ENCODE measurements at places on chromosomes 16 and 17.

DNA sequence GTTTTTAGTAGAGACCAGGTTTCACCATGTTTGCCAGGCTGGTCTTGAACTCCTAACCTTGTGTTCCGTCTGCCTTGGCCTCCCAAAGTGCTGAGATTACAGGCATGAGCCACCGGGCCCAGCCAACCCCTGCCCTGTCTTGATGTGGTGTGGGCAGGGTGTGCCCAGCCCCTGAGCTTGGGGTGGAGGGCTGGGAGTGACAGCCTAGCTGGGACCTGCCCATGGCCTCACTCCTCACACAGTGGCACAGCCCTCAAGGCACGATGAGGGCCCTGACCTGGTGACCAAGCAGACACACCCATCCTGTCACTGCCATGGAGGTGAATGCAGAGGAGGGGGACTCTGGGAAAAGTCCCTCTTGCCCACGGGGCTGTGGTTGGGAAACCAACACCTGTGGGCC, 3.0 kb downstream of the IL32 start:
- DNase-seq = no peak

GRCh38 chr16:4407543-4408322, 8.7 kb downstream of the CORO7 start:
- DNase-seq = no peak

GRCh38 chr16:53789137-53789536, 85.2 kb downstream of the FTO start:
- DNase-seq = peak; percentile 83

- no peak for DNase-seq
These were observed 86.3 kb upstream of the GOT2 start for GRCh38 chr16:58820411-58820810.

GRCh38 chr17:57001541-57001940, 23.6 kb downstream of the SCPEP1 start:
- no peak for DNase-seq

GRCh38 chr17:77223642-77224420, 83.1 kb downstream of the SEC14L1 start:
- no peak for DNase-seq

- DNase-seq = no peak
These were observed 40.6 kb downstream of the LGALS9 start for GRCh38 chr17:27671591-27671910.

GRCh38 chr17:17789828-17790636, 46.8 kb downstream of the SREBF1 start:
- no peak for DNase-seq

GRCh38 chr16:85436636-85437165, 176.4 kb upstream of the GSE1 start:
- DNase-seq = peak; percentile 32

GRCh38 chr16:31071861-31072260, 2.2 kb downstream of the ZNF668 start:
- peak; percentile 69 for DNase-seq

DNA sequence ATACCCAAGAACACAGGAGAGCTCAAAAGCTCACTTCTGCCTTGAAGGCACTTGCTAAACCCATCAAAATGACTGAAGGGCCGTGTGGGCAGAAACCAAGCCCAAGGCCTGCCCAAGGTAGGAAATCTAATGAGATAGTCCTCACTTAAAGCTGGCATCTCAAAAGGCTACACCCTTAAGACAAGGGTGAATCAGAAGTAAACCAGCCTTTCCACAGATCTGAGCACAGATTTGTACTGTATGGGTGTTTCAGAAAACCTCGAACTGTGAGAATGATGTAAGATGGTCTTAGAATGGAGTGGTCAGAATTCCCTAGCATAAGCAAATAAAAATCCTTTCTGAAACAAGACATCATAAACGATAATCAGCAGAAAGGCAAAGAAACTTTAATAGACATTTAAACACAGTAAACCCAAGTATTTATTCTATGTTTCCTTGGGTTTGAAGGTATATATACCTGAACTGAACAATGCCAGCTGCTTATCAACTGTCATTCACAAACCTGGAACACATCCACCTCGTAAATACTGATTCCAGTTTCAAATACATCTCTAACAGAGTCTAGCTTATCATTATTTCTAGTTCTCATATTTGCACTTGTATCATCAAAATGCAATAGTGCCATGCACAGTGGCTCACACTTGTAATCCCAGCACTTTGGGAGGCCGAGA, 37.8 kb downstream of the GLG1 start:
- peak; percentile 21 for DNase-seq

DNA sequence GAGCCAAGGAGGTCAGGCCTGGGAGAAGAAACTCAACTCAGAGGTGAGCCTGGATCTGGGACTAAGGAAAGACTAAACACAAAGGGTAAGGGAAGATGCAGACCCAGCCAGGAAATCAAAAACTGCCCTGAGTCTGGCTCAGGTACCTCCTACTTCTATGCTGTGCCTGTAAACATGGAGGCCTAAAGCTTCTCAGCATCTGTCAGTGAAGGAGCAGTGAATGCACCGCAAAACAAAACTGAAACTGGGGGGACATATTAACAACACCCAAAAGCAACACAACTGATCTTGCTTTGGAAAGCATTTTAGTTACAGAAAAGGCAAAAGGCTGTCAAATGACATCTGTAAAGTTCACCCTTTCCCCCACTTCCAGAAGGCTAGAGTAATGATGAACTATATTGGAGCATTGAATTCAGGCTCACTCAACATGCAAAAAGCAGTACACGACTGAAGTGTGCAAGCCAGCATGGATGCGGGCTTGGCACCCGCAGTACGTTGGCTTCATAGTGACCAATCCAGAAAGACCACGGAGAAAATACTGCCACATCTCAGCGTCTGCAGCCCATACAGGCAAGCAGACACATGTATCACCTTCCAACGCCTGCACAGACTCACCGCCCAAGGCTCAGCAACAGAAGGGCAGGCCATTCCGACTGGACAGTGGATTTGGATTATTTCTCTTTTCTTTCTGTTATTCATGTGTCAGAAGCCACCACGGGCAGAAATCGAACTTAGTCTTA, 3.8 kb downstream of the TBC1D16 start:
- no peak for DNase-seq

DNA sequence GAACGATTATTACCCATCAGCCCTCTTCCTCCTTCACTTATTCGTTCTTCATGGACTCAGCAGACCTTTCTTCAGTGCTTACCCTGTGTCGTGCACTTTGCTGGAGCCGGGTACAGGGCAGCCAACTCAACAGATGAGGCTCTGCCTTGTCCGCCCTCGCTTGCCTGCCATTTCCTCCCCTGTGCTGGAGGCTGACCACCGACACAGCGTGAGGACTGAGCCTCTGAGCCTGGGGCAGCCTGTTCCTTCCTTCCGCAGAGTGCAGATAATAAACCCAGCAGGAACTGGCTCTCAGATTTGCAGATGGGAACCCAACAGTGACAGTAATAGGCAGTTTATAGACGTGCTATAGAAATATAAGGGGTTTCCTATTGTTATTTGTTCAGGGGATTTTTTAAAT, 7.0 kb upstream of the SLC39A11 start:
- DNase-seq = no peak

GRCh38 chr17:69574257-69575197, 160.0 kb downstream of the MAP2K6 start:
- DNase-seq = peak; percentile 46

- DNase-seq = no peak
These were observed 451.1 kb downstream of the SOX9 start for GRCh38 chr17:72571813-72572396.

- DNase-seq = no peak
These were observed 379.7 kb downstream of the CA10 start for GRCh38 chr17:51778842-51779241.

GRCh38 chr16:84177741-84178073, 9.2 kb downstream of the TAF1C start:
- peak; percentile 47 for DNase-seq

- DNase-seq = no peak
These were observed 9.6 kb downstream of the FAM20A start for GRCh38 chr17:68591583-68591982.

GRCh38 chr16:49462989-49463371, 89.4 kb downstream of the C16orf78 start:
- no peak for DNase-seq

- peak; percentile 44 for DNase-seq
These were observed at the start of gene CRAMP1 for GRCh38 chr16:1612320-1613111. TSS of gene CRAMP1 (plus strand) at chr16:1612360. CDS start at chr16:1614640, 2,280 bp downstream.

DNA sequence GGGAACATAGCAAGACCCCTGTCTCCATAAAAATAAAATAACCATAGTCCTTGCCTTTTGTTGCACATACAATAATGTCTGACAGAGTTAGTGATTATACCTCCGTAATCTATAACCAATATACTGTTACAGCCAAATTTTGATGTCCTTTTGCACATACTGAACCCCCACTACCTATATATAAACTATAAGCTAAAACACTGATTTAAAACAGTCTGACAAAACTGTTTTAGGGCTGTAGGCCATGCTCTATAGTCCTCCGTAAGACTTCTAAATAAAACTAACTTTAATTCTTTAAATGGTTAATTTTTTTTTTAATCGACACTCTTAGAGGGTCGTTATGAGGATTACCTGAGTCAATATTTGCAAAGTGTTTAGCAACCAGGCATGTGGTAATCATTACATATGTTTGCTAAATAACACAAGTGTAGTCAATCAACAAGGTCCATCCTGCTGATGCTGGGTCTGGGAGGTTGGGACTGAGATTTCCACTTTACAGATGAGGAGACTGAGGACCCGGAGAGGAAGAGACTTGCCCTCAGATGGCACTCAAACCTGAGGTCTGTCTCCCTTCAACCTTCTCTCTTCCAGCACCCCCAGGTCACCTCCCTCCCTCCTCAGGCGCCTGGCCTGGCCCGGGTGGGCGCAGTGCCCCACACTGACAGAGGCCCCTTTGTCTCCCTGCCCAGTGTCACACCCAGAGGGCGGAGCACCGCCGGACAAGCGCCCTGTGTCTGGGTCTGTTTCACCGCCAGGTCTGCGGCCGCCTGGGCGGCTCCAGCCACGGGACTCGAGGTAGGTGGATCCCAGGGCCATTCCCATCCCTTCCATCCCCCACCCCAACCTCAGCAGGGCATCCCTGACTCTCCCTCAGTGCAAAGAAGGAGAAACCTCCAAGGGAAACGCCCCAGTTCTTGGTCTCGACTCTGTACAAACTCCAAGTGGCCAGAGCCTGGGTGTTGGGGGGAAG, 10.3 kb downstream of the ZNF385C start:
- DNase-seq = no peak

DNA sequence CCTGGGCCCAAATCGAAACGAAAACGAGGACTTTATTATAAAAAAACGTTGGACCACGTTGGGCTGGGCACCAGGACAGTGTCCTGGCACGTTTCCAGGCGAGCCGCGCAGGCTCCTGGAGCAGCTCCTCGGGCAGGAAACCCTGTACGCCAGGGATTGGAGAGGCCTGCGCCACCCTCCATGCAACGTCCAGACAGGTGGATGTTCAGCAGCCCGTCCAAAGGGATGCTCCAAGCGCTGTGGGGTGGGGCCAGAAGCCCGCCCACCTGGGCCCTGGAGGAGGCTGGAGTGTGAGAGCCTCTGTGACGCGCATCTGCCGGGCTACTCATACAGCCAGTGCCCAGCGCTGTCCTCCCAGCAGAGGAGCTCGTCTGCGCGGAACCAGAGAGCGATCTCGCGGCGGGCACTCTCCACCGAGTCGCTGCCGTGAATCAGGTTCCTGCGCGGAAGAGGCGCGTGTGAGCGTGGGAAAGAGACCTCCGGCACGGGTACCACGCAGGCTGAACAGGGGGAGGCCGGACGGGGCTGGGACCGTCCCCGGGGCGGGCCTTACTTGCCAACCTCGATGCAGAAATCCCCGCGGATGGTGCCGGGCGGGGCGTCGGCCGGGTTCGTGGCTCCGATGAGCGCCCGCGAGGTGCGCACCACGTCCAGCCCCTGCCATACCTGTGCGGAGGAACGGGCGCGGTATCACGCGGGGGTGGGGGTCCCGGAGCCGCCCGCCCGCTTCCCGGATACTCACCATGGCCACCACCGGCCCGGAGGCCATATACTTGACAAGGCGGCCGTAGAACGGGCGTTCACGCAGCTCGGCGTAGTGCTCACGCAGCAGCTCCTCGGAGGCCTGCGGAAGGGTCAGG, 785 bp downstream of the NME3 start:
- DNase-seq = peak; percentile 70

DNA sequence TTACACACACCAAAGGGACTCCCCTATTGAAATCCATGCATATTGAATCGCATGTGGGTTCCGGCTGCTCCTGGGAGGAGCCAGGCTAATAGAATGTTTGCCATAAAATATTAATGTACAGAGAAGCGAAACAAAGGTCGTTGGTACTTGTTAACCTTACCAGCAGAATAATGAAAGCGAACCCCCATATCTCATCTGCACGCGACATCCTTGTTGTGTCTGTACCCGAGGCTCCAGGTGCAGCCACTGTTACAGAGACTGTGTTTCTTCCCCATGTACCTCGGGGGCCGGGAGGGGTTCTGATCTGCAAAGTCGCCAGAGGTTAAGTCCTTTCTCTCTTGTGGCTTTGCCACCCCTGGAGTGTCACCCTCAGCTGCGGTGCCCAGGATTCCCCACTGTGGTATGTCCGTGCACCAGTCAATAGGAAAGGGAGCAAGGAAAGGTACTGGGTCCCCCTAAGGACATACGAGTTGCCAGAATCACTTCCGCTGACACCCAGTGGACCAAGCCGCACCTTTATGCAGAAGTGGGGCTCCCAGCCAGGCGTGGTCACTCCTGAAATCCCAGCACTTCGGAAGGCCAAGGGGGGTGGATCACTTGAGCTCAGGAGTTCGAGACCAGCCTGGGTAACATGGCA, 2.2 kb downstream of the GAA start:
- no peak for DNase-seq

- no peak for DNase-seq
These were observed 44.3 kb downstream of the ADCY9 start for GRCh38 chr16:4071686-4072561.

DNA sequence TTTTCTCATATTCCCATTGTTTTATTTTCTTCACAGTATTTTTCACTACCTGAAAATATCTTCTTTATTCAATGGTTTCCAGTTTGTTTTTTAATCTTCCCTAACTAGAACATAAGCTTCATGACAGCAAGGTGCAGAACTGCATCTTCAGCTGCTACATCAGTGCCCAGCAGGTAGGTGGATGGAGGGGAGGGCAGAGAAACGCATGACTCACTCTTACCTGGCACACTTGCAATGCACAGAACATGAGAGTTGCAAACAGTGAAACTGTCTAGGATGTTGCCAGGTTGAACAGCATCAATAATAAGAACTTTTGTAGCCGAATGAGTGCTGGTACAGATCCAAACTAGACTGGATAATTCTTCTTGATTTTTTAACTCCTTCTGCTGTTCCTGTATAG, 127.1 kb downstream of the SPAG9 start:
- no peak for DNase-seq

GRCh38 chr16:89815639-89816348, 653 bp downstream of the FANCA start:
- DNase-seq = peak; percentile 27

DNA sequence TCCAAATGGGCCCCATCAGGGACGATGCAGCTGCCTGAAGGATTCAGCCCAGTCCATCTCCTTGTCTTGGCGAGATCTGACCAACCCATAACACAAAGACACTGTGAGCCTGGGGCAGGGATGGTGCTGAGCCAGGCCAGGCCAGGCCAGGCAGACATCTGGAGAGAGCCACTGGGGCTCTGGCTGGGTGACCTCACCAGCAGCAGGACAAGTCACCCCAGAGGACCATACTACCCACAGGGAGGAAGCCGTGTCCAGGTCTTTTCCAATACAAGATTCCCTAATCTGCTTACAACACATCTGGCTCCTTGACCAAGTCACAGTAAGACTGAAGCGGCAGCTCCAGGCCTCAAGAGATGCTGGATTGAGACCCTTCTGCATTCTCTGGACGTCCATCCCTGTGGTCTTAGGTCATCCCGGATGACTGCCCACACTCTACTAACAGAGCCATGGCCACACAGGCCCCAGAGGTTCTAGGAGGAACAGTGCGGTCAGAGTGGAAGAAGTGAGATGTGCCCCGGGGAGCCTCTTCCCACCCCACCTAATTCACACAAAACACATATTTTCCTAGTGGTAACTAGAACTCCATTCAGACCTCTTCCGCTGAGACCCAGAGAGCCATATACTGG, 81.8 kb upstream of the RCVRN start:
- no peak for DNase-seq

Data from astrocyte of the hippocampus (primary cell).